ENCODE measurements at places on chromosomes 3 and 15. TPM values are rescaled to one million over a fixed set of nuclear protein-coding genes. Genes with fewer than 3 reads are reported as not detected.

The ROBO2 gene
- total RNA-seq = 1.1 TPM

The TGM5 gene
- total RNA-seq = 0.25 TPM

The ADAMTS7 gene
- 9.9 TPM for total RNA-seq

The C15orf61 gene
- total RNA-seq = 1.2 TPM

The UTS2B gene
- total RNA-seq = not detected

The ALS2CL gene
- 19.0 TPM for total RNA-seq

The THSD4 gene
- total RNA-seq = 22.6 TPM

The FBLN2 gene
- 9.4 TPM for total RNA-seq

The SLC6A11 gene
- not detected for total RNA-seq

The FAM174B gene
- 8.7 TPM for total RNA-seq

The PRR23E gene
- total RNA-seq = not detected

The SAXO2 gene
- total RNA-seq = under 0.01 TPM

The ESYT3 gene
- total RNA-seq = 1.2 TPM

The SOX14 gene
- not detected for total RNA-seq

The PRTG gene
- 19.0 TPM for total RNA-seq

The ISL2 gene
- total RNA-seq = 0.05 TPM

The GPR62 gene
- total RNA-seq = not detected

The CHRFAM7A gene
- total RNA-seq = 4.7 TPM

The ZIC1 gene
- not detected for total RNA-seq

The RAB8B gene
- 54.8 TPM for total RNA-seq

The CLEC3B gene
- 0.55 TPM for total RNA-seq

The ONECUT1 gene
- total RNA-seq = not detected

The CADPS gene
- total RNA-seq = not detected

The NMNAT3 gene
- 2.4 TPM for total RNA-seq

The MORC1 gene
- under 0.01 TPM for total RNA-seq

The MYZAP gene
- 1.7 TPM for total RNA-seq
